Activated naive CD4-positive, alpha-beta T cell treated with anti-CD3 and anti-CD28 coated beads, Interleukin-2, amount 50 U/mL, for 72 hours (primary cell): ENCODE measurements at places on chromosomes 16 and 17. TPM values are rescaled to one million over a fixed set of nuclear protein-coding genes. Genes with fewer than 3 reads are reported as not detected.

DNA sequence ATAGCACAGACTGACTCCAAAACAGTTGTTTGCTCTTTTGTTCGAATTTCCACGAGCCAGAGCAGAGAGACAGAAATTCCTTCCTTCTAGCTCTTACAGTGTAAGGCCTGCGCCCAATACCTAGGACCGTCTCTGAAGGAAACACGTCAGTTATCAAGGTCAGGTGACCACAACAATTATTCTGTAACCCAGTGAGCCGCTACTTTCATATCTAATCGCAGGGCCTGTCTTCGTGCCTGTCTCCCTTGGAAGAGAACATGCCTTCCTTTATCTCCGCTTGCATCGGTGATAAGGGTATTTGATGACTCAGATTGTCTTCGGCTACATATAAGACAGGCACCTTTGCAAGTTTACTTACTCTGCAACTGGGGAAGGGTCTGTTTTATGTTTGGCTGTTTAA lies 288.0 kb downstream of the MAF start:
- DNase-seq, result no peak

DNA sequence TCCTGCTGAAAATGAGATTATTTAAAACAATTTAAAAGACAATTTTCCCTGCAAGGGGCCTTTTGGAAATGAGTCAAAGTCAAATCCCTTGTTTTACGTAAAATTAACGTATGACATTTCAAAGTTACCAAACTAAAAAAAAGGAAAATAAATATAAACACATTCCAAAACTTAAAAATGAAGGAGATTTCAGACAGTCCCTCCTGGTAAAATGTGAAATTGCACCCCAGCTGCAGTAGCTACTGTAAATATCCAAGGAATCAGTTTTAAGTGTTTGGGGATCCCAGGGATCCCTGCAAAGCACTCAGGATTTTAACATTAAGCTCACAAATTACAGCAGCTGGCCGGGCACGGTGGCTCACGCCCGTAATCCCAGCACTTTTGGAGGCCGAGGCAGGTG lies 63.3 kb downstream of the NXN start:
- DNase-seq, result no peak

KCNH4 gene
- 0.23 TPM for total RNA-seq

TOM1L1 gene
- 1.7 TPM for total RNA-seq

CCL3 gene
- 64.4 TPM for total RNA-seq

DNA sequence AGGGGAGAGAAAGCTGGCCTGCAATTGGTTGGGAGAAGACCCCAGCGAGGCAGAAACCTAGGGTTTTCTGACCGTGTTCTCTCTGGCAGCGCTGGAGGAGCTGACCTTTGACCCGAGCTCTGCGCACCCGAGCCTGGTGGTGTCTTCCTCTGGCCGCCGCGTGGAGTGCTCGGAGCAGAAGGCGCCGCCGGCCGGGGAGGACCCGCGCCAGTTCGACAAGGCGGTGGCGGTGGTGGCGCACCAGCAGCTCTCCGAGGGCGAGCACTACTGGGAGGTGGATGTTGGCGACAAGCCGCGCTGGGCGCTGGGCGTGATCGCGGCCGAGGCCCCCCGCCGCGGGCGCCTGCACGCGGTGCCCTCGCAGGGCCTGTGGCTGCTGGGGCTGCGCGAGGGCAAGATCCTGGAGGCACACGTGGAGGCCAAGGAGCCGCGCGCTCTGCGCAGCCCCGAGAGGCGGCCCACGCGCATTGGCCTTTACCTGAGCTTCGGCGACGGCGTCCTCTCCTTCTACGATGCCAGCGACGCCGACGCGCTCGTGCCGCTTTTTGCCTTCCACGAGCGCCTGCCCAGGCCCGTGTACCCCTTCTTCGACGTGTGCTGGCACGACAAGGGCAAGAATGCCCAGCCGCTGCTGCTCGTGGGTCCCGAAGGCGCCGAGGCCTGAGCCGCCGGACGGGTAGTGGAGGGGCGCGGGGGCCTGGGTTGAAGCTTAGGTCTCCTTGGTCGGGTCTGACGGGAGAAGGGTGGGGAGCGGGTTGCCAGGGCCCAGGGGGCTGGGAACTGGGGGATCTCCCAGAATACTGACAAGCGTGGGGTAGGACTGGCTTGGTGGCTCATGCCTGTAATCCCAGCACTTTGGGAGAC lies 7.4 kb upstream of the PYDC1 start:
- no peak for DNase-seq

TANGO6 gene
- 23.8 TPM for total RNA-seq

TSPAN10 gene
- total RNA-seq, result 0.75 TPM

PRAC2 gene
- not detected for total RNA-seq

- DNase-seq, result no peak
These were observed 21.3 kb upstream of the SMIM5 start for GRCh38 chr17:75611851-75612429.

- no peak for DNase-seq
These were observed 31.3 kb upstream of the RASD1 start for GRCh38 chr17:17527534-17527933.

GRCh38 chr16:13231365-13231764 lies 330.0 kb downstream of the SHISA9 start:
- no peak for DNase-seq

BOLA2 gene
- total RNA-seq, result 14.3 TPM

DNA sequence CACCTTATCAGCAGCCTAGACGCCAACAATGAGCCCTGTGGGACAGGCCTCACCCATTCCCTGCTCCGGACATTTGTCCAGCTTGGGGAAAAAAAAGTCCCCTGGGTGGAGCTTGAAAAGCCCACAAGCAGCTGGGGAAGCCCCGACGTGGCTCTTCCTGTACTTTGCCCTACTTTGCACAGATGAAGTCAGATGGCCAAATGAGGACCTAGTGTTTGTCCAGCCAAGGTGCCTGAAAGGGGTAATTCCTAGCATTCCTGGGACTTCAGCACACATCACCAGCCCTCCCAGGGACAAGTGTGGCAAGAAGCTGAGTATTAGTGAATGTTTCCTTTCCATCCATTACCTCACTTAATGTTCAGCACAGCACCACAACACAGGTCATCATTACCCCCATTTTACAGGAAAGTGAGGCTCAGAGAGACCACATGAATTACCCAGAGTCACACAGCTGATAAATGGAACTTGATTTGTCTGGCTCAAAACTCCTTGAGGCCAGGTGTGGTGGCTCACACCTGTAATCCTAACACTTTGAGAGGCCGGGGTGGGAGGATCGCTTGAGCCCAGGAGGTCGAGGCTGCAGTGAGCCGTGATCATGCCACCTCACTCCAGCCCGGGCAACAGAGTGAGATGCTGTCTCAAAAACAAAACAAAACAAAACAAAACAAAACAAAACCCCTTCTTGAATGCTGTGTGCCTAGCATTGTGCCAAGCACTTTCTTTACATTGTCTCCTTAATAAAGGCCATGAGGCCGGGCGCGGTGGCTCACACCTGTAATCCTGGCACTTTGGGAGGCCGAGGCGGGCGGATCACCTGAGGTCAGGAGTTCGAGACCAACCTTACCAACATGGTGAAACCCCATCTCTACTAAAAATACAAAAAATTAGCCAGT lies 19.9 kb upstream of the PLLP start:
- no peak for DNase-seq

DNA sequence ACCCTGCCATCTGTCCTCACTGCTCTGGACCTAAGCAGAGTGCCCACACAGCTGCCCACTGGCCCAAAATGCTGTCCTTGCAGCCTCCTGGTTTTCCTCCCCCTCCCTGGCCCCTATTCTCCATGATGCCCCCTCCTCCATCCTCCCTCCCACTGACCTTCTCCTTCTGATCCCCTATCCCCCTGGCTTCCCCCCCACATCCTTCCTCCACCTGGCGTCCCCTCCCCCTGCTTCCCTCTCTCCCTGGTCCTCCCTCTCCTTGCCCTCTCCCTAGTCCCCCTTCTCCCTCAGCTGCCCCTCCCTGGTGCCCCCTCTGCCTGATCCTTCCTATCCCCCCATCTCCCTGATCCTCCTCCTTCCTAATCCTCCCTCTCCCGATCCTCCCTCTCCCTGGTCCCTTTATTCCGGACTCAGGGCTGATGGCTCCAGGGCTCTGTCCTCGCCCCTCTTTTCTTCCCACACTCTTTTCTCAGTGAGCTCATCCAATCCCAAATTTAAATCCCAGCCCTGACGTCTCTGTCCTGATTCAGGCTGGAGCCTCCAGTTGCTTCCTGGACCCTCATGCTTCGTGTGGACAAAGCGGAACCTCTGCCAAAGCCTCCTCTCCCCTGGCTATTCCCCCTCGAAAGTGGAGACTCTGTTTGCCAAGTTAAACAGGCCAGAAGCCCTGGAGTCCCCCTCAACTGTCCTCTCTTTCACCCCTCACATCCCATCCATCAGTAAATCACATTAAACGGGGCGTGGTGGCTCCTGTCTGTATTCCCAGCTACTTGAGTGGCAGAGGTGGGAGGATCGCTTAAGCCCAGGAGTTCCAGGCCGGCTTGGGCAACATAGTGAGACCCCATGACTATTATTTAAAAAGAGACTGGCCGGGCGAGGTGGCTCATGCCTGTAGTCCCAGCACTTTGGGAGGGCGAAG lies 18.1 kb upstream of the RHBDF2 start:
- no peak for DNase-seq

DNA sequence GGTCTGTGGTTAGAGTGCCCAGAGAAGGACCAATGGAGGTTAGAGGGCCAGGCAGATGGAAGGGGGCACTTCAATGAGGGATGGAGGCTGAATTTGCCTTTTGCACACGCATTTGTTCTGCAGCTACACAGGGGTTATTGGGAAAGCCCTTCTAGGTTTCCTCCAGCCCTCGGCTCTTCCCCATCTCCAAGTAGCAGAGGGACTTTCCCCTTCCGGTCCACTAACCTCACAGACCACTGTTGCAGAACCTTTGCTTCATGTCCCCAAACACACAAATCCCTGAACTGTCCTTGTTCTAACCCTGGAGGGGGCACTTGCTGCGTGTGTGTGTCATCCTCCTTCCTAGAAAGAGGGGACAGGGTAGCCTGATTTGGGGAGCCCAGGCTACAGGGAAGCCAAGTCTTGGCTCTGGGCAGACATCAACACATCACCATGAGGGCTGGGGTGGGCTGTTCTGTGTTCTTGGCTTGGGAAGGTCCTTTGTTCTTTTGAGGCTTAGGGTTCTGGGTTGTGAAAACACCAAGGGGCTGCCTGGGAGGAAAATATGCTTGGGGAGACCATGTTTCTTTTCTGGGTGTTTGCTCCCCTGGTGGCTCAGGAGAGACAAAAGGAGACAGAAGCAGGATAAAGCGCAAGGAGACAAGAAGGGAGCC lies 7.3 kb upstream of the NR1D1 start:
- no peak for DNase-seq

C1QTNF8 gene
- not detected for total RNA-seq

GRCh38 chr16:84098939-84099338 lies 17.8 kb downstream of the MBTPS1 start:
- no peak for DNase-seq

SLC5A11 gene
- not detected for total RNA-seq

- no peak for DNase-seq
These were observed 5.9 kb upstream of the RAB40C start for GRCh38 chr16:583815-584591.

STRADA gene
- 68.3 TPM for total RNA-seq

CCL15 gene
- not detected for total RNA-seq

DNA sequence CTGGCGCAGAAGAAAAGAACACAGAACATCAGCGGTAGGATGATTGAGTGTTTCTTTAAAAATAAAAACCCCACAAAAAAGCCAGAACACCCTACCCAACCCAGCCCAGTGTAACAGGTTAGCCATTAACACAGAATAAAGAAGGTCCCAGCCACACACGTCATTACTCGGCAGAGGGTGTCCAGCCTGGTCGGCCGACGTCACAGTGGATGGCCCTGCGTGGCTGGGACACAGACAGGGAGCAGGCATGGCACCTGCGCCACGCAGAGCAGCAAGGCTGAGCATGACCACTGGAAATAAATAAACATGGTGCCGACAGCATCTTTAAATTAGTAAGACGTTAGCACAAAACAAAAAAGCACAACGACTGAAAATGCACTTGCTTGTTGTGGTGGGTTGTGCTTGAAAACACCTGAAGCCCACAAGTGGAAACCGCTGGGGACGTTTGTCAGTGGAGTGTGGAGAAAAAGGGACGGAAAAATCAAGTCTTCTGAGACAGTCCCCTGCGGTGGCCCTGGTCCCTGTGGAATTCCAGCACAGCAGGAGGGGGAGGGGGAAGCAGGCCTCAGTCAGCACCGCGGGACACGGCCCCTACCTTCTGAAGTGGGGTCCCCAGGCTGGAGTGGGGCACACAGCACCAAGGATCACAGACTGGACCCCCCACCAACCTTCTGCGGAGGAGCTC lies 39.2 kb downstream of the SLC7A5 start:
- no peak for DNase-seq

TPSG1 gene
- total RNA-seq, result not detected

SOX15 gene
- 0.93 TPM for total RNA-seq

HOXB5 gene
- not detected for total RNA-seq

AKAP10 gene
- total RNA-seq, result 55.8 TPM

CRYM gene
- total RNA-seq, result not detected

DNA sequence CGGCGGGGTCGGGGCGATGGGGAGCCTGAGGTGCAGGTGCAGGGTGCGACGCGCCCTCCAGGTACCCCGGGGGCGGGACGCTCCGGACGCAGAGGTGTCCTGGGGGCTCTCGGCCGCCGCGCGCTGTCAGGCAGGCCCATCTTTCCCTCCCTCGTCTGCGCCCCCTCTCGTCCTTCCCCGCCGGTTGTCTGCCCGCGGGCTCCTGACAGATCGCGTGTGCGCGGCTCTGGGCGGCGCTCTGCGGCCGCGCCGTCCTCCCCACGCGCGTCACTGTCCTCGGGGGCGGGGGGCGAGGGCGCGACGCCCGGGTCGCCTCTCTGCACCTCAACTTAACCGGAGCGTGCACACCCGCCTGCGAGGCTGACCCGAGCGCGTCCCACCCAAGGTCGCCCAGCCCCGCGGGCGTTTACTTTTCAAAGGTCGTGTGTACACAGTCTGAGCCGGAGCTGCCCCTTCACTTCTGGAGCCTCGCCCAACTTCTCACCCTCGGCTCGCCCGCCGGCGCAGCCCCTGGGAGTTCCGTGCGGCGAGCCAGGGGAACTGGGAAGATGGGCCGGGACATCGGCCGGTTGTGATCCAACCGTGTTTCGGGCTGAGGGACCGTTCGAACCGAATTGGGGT lies 512 bp downstream of the AKAP1 start:
- no peak for DNase-seq

DNA sequence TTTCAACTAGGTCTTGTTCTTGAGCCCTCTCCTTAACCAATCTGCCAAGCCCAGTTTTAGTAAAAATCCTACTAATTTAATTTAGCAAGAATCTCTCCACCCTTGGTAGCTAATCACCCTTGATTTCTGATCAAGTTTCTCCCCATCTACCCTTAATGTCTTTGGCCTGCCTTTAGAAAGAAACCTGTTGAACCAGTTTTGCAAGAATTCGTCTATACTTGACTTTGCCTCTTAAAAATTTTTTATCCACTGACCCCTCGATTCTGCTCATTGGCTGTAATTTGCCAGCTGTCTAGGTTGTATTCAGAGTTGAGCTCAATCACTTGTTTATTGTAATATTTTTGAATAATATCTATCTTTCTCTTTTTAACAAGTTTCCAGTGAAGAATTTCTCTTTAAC lies 1138.5 kb downstream of the CDH11 start:
- no peak for DNase-seq

TBKBP1 gene
- total RNA-seq, result 15.4 TPM

MPP3 gene
- 0.99 TPM for total RNA-seq

VMO1 gene
- total RNA-seq, result 0.50 TPM

NOD2 gene
- total RNA-seq, result 5.1 TPM

- DNase-seq, result peak; percentile 94
These were observed 7.6 kb upstream of the NXPH3 start for GRCh38 chr17:49567871-49568694.
